Glomerular endothelial cell (primary cell): ENCODE measurements at places on chromosomes 2 and 18. TPM values are rescaled to one million over a fixed set of nuclear protein-coding genes. Genes with fewer than 3 reads are reported as not detected.

- DNase-seq = no peak
Observed at GRCh38 chr2:112547333-112547732, 5.1 kb downstream of the POLR1B start.

Gene NTSR2
- total RNA-seq = not detected in 2 replicates

DNA sequence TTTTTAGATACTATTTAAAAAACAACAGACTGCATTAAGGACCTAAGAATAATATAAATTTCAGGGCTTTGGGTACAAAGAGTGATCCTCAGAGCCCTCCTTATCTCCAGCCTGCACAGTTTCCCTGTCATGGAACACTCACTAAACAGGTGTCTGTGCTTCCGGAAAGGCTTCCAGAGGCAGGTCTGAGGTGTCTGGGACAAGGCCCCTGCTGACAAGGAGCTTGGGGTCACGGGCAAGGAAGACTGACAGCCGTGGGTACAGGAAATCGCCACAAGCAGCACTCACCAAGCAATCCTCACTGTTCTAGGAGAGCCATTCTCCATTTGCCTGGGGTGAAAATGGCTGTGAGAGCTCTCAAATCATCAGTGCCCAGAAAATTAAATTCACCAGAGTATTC lies 220.3 kb upstream of the PXDN start:
- no peak for DNase-seq

GRCh38 chr2:120465701-120465988 lies 119.7 kb downstream of the INHBB start:
- DNase-seq = no peak

DNA sequence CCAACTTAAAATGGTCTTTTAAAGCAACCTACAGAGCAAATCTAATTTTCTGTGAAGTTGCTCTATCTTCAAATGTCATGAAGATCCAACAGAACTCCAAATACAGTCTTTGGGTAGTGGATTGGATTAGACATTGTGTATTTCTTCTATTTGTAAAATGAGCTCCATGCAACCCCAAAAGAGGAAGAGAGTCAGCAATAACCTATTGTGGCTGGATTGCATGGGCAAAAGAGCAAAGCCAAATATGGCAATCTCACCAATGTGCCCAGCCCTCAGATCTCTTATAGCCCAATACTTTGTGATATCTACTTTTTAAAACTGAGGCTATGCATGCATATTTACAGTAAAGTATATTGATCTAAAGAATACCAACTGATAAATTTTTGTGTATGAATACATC lies 146.3 kb downstream of the TXNL1 start:
- no peak for DNase-seq

GRCh38 chr2:133434959-133435668 lies 133.1 kb downstream of the NCKAP5 start:
- no peak for DNase-seq

DNA sequence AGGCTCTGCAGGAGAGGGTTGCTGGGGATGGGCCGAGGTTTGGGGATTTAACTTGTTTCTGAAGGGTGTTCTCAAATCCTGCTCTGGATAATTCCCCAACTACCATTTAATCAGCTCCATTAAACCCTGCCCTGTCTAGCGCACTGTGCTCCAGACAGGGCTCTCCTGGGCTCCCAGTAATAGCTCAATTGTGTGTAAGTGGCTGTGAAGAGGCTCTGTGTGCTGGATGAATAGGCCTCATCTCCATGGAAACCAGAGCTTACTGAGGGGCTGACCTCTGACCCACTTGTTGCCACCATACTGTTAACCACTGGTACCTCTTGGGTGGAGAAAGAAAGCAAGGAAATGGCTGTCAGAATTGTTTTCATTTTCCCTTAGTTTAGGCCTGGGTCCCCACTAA lies 92.9 kb downstream of the TGOLN2 start:
- DNase-seq = no peak

DNA sequence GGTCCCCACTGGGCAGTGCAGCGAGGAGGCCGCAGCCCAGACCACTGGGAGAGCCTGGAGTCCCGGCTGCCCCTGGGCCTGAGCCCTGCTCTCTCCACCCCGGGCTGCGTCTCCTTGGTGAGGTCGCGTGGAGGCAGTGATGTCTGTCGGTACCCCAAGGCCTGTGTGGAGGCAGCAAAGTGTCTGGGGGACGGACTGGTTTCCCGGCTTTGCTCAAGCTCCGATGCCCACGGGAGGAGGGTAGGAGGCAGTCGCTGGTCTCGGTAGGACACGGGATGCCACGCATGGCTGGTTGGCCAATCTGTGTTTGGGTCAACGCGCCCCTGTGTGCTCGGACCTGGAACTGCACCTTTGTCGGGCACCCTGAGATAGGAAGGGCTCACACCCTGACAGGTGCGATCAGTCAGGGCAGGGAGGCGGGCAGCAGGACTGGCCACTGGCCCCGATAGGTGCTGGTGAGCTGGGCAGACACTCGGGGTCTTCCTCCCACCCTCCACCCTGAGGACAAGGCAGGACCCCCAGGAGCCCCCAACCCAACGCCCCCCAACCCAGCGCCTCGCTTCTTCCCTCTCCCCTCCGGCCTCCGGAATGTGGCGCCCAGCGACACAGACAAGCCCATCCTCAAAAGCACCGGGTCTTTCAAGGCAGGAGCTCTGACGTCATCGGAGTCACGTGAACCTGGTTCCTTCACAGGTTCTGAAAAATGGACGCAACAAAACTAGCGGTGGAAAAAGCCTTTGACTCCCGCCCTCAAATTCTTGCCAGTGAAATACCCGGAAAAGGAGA lies 288.6 kb downstream of the NDUFA10 start:
- no peak for DNase-seq

Gene HOXD11
- 2.2 and 2.5 TPM in 2 replicates for total RNA-seq

Gene CDK15
- 1.6 and 5.8 TPM in 2 replicates for total RNA-seq

Gene CXCR1
- total RNA-seq = not detected in 2 replicates

Gene IDH1
- total RNA-seq = 64.1 and 76.4 TPM in 2 replicates

Gene AFF3
- total RNA-seq = 4.6 and 5.8 TPM in 2 replicates

- no peak for DNase-seq
Observed at GRCh38 chr2:9091811-9092210, 88.3 kb upstream of the MBOAT2 start.

Gene DSG2
- total RNA-seq = 15.5 TPM in 2 replicates
